ENCODE measurements at places on chromosomes 3 and 15.
A peak's percentile ranks its signal among the peaks of the same experiment; 100 is the strongest.

DNA sequence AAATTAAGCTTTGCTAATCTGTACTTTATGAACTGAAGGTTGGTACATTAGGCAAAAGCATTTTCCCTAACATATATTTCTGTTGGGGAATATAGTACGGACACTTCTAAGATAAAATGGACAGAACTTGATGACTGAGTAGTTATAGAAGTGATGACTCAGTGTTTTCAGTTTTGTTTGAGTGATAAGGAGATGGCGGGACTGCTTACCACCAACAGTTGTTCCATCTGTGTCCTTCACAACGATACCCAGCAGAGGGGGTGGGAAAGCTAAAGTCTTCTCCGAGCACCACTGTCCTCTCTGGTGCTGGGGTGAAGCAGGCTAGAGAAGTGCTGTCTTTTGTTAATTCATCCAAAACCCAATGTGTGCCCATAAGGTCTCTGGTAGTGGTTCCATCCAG lies 195.8 kb downstream of the CD47 start:
- DNase-seq, result no peak

DNA sequence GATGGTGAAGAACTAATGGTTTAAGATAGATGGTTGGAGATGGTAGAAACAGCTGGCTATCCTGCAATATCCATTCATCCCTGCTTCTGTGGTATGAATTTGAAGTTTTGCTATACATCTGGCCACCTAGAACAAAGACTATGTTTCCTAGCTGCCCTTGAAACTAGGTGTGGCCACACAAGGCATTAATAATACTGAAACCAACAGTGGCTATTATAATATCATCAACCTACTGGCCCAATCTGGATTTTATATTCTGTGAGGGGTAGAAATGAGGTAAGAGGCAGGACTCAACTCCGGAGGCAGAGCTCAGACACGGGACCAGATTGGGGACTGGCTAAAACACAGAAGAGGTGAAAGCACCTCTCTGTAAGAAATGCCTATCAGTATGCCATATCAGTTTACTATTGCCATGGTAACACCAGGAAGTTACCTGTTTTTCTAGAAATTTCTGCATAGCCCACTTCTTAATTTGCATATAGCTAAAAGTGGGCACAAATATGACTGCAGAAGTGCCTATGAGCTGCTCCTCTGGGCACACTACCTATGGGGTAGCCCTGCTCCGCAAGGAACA lies 8.4 kb downstream of the IFT80 start:
- no peak for DNase-seq

DNA sequence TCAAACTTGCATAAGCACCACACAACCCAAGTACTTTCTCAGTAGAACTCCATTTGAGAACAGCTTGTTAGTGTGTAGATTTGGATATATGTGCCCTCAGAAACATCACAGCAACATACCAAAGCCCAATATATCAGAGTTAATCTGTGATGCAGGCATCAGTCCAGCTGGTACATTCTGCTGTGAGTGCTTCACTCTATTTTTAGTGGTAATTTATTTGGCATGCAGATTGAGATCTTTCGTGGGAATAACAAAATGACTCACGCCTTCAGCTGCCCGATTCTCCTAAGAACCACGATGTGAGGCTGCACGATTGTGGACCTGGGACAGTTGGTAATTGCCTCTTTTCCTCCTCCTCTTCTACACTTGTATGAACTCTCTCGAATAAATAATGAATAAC lies 730.7 kb downstream of the SQOR start:
- DNase-seq, result no peak

DNA sequence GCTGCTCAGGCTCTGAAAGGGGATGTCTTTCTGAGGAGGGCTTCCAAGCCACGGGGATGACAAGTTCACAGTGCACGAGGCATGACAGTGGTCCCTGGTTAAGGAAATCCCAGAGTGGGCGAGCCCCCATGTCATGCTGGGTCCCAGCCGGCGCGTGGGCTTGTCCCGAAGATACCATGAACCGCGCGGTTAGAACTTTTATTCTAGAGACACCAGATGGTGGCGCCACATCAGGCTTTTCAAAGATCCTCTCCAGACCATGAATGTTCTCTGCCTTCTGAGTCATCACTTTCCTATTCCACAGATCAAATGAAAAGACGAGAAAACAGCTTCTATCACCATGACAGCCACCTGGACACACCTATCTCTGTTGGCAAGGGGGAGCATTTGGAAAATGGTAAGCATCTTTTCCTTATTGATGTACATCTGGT lies 227.8 kb upstream of the LYSMD4 start:
- peak; percentile 45 for DNase-seq

DNA sequence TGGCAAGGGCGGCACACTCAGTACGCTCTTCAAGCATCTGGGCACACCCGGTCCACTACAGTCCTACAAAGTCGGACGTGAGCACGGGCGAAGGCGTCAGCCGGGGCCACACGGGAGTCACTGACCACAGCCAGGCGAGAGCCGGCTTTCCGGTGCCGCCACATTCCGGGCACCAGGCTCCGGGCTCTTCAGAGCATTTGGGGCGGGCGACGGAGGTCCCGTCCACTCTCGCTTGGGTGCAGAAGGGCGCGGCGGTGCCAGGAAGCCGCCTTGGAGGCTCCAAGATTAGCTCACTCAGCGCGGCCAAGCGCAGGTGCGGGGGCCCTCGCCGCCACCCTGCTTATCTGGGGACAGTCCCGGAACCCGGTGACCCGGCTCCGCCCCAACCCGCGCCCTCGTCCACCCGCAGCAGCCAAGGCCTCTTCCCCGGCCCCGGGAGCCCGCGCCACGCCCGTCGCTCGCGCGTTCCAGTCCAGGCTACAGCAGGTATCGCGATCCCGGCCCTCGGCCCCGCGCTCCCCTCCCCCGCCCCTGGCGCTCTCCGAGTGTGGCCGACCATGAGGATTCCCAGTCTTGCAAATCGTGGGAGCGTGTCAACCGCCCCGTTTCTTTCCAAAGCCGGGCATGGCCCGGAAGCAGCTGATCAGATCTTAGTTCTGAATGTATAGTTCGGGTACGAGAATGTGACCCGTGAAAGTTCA lies at the start of gene ADPRH:
Gene ADPRH (plus strand): TSS at position 127 of the 701 bp plus-strand sequence. CDS start 2,678 bp downstream, outside the sequence.
- peak; percentile 49 for DNase-seq

DNA sequence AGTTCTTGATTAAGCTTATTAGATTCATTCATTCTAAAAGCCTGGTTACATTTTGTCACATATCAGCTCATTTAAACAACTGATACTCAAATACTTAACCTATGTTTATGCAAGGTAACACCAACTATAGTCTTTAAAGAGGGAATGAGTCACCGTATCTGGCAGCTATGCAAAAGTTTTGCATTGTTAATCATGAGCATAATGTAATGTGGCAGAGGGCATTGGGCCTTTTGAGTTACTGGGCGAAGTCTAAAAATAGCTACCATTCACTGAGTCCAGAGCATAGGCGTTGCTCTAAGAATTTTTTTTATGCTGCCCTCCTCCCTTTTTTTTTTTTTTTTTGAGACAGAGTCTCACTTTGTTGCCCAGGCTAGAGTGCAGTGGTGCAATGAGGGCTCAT lies 277.7 kb upstream of the ZNF717 start:
- no peak for DNase-seq

- DNase-seq, result no peak
Measured at GRCh38 chr3:152915695-152916094, 80.8 kb downstream of the P2RY1 start.

DNA sequence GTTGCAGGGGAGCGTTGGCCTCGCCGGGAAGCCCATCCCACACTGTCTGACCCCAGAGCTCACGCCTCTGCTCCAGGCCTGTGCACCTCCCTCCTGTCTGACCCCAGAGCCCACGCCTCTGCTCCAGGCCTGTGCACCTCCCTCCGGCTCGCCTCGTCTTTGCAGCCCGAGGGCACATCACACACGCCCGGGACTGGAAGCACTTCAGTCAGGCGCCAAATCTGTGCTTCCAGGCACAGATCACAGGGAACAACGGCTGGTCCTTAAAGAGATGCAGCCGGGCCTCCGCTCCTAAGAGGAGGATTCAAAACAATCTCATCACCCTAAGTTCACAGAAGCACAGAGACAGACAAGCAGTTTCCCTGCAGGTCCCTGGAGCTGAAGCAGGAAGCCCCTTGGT lies 103.0 kb upstream of the RPL32 start:
- DNase-seq, result no peak

DNA sequence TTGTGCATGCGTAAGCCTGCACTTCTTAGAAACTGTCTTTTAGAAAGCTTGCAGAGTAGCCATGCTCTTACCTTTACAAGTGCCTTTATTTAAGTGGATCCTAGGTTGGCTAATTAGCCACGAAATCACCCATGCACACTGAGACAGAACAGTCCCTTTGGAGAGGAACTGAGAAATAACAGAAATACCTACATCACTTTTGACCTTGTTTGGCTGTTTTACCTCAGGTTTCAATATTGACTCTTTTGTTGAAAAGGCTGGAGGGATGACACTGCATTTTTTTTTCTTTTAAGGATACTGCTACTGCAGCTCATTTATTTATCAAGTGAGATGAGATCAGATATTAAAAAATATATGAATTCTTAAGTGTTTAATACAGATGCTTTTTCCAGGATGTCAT lies 155.6 kb upstream of the GOLIM4 start:
- DNase-seq, result no peak

GRCh38 chr3:184005941-184006507 lies 11.7 kb downstream of the ABCC5 start:
- DNase-seq, result peak; percentile 35

- DNase-seq, result no peak
Measured at GRCh38 chr3:96860882-96861281, 46.5 kb downstream of the EPHA6 start.

DNA sequence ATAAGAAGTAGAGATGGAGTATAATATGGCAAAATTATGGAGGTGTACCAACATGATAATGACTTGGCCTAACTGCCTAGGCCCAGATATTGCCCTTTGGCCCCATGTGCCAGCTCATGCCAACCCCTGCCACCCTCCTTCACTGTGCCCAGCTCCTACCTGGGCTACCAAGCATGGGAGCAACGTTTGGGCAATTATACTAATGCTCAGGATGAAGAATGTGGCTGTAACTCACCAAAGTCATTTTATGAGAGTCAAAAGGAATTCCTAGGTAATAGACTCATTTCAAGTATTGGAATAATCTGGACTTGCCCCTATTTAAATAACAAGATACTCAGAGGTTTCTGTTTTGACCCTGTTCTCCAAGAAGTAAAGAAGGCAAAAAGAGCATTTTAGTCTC lies 240.2 kb upstream of the IL12A start:
- DNase-seq, result no peak

- no peak for DNase-seq
Measured at GRCh38 chr3:66068255-66068654, 29.5 kb upstream of the MAGI1 start.

DNA sequence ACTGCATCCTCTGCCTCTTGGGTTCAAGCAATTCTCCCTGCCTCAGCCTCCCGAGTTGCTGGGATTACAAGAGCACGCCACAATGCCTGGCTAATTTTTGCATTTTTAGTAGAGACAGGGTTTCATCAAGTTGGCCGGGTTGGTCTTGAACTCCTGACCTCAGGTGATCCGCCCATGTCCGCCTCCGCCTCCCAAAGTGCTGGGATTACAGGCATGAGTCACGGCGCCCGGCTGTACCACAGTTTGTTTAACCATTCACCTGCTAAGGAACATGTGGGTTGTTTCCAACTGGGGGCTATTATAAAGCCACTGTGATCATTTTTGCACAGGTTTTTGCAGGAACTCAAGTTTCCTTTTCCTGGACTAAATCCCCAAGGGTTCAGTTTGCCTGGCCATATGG lies 123.2 kb upstream of the RAP2B start:
- no peak for DNase-seq

GRCh38 chr3:169891886-169892285 lies 19.5 kb upstream of the SAMD7 start:
- DNase-seq, result no peak

- DNase-seq, result peak; percentile 11
Measured at GRCh38 chr3:27360113-27361078, 8.8 kb downstream of the NEK10 start.

DNA sequence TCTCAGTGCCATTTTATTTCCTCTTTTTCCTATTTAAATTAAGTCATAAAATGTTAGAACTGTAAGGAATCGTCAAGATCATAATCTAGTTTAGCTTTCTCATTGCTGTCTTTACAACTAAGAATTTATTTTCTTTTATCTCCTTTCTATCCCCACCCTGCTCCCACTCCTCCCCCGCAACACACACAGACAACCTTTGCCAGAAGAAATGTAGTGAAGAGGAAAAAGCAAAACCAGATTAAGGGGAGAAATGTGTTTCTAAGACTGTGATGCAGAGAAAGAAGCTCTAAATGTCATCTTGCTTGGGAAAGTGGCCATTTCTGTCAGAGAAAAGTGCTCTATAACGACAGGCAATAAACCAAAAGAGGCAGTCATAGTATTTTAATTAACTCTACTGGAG lies 78.3 kb upstream of the MLF1 start:
- DNase-seq, result peak; percentile 13

DNA sequence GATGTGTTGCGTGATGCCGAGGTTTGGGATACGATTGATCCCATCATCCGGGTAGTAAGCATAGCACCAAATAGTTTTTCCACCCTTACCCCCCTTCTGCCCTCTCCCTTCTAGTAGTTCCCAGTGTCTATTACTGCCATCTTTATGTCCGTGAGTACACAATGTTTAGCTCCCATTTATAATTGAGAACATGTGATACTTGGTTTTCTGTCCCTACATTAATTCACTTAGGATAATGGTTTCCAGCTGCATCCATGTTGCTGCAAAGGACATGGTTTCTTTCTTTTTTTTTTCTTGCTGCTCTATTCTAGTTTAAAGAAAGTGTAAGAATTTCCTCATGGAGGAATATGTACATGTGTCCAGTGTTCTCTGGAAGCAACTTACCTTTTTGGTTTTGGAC lies 51.8 kb downstream of the NSUN3 start:
- no peak for DNase-seq

DNA sequence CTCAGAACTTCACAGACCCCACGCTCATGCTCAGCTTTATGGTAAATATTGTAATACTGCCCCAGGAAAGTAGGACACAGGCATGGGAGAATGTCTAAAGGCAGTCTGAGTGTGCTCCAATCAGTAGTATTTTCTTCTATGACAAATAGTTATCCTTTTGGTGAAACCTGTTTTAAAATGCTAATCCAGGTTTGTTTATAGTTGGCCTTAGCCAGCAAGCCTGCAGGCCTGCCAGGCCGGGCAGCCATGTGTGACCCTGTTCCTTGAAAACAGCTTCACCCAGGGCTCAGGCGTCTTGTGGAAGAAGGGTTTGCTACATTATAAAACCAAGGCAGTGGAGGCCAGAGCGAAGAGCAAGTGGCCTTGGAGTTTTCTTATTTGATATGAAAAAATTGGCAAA lies 104.7 kb downstream of the SEMA6D start:
- DNase-seq, result no peak

GRCh38 chr15:93024716-93025624 lies 64.0 kb downstream of the RGMA start:
- DNase-seq, result no peak

- DNase-seq, result no peak
Measured at GRCh38 chr3:42705962-42706585, 3.5 kb upstream of the HHATL start.

Measured in HEK293T (cell line).